ENCODE measurements at places on chromosomes 12 and 14. TPM values are rescaled to one million over a fixed set of nuclear protein-coding genes. Genes with fewer than 3 reads are reported as not detected.

Gene DACT1
- 1.5 TPM for total RNA-seq

DNA sequence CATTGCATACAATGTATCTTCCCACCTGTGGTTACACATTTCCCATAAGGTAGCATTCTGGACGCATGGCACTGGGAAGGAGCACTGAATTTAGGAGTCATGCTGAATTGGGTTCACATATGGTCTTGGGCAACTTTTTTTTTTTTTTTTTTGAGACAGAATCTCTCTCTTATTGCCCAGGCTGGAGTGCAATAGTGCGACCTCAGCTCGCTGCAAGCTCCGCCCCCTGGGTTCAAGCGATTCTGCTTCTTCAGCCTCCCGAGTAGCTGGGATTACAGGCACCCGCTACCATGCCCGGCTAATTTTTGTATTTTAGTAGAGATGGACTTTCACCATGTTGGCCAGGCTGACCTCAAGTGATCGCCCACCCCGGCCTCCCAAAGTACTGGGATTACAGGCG is 13.3 kb downstream of the DIP2B start:
- no peak for DNase-seq
- H3K4me3 ChIP-seq = no peak overlapping the region
- H3K27me3 ChIP-seq = no peaks in the 10 kb centered on the region
- peak overlapping the region; percentile 55 for H3K27ac ChIP-seq
- H3K4me1 ChIP-seq = peaks cover 37% of the 10 kb centered on the region

- no peaks in the 10 kb centered on the region for H3K27me3 ChIP-seq
- DNase-seq = no peak
- no peak overlapping the region for H3K27ac ChIP-seq
- H3K4me1 ChIP-seq = no peaks in the 10 kb centered on the region
- no peaks in the 10 kb centered on the region for H3K36me3 ChIP-seq
- no peak overlapping the region for H3K4me3 ChIP-seq
These were observed 161.5 kb downstream of the RPS29 start for GRCh38 chr14:49424436-49425331.

- peaks cover 9% of the 10 kb centered on the region for H3K36me3 ChIP-seq
- no peaks in the 10 kb centered on the region for H3K27me3 ChIP-seq
- H3K4me3 ChIP-seq = no peak overlapping the region
- no peak for DNase-seq
- peaks cover 19% of the 10 kb centered on the region for H3K4me1 ChIP-seq
These were observed 21.8 kb downstream of the PLEKHG3 start for GRCh38 chr14:64725879-64726584.

- H3K4me1 ChIP-seq = no peaks in the 10 kb centered on the region
- H3K27ac ChIP-seq = no peak overlapping the region
- DNase-seq = no peak
- no peaks in the 10 kb centered on the region for H3K27me3 ChIP-seq
- H3K36me3 ChIP-seq = no peaks in the 10 kb centered on the region
These were observed 87.4 kb upstream of the SLC38A2 start for GRCh38 chr12:46459861-46460545.

DNA sequence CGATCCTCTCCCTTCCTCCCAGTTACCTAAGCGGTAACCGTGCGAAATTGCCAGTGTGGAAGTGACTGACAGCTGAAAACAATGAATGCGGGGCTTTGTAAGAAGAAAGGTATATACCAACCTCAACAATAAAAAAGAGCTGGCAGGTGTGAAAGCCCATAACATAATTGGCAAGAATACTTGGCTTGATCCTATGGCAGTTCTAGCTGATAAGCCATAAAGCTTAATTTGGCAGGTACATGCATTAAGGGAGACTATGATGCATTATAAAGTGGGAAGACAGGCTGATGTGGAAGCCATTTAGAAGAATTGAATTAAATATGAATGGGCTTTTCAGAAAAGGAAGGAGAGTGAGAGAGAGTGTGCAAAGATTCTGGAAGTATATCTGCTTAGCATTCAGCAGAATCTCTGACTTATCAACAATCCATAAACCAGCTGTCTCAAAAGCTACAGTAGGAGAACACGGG is 71.3 kb downstream of the CRACR2A start:
- DNase-seq = no peak
- no peak overlapping the region for H3K4me3 ChIP-seq
- H3K4me1 ChIP-seq = no peaks in the 10 kb centered on the region
- no peaks in the 10 kb centered on the region for H3K36me3 ChIP-seq

DNA sequence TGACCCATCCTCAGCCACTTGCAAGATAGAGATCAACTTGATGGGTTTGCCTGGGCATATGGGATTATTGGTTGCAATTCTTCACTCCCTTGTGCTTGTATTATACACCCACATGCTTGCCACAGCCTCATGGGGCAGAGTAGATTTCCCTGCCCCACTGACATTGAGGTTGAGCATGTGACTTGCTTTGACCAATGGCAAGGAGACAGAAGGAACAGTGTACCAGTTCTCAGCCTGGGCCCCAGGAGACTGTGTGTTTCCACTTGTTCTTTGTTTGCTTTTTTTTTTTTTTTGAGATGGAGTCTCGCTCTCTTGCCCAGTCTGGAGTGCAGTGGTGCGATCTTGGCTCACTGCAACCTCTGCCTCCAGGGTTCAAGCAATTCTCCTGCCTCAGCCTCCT is 31.8 kb downstream of the CALM1 start:
- no peak for DNase-seq
- no peaks in the 10 kb centered on the region for H3K4me1 ChIP-seq
- H3K36me3 ChIP-seq = no peaks in the 10 kb centered on the region
- H3K4me3 ChIP-seq = no peak overlapping the region

DNA sequence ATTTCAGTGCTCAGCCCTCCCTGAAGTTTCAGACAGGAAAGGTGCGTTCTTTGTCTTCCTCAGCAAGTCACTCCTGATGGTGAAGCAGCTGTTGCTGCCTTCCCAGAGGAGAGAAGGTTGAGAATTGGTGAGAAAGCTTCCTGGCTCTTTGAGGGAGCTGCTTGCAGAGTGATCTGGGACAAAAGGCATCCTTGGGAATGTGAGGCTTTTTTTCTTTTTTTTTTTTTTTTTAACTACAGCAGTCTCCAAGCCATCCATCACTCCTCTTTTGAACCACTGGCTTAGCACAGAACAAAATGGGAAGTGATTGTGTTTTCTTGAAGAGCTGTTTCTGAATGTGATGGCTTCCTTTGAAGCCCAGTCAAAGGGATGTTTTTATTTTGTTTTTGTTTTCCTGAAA is 120.4 kb upstream of the LRIG3 start:
- H3K4me3 ChIP-seq = no peak overlapping the region
- no peaks in the 10 kb centered on the region for H3K4me1 ChIP-seq
- no peaks in the 10 kb centered on the region for H3K27me3 ChIP-seq
- H3K36me3 ChIP-seq = no peaks in the 10 kb centered on the region
- no peak for DNase-seq
- H3K27ac ChIP-seq = no peak overlapping the region

GRCh38 chr12:124901003-124901402 is 13.4 kb downstream of the UBC start:
- DNase-seq = no peak
- H3K27me3 ChIP-seq = no peaks in the 10 kb centered on the region

DNA sequence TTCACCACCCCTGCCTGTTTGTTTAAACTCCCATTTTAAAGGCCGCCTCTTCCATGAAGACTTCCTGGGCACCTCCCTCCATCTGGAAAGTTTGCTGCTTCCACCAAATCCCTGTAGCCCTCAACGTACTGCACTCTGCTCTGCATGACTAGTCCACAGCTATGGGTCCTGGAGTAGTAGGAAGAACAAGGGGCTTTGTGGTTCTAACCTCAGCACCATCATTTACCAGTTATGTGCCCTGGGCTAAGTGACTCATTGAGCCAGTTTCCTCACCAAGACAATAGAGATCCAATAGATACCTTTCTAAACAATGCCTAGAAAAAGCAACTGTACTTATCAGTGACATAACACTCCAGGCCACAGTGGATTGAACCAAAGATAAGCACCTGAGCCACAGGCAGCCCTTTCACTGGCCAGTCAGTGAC is 8.5 kb upstream of the LTBP2 start:
- H3K4me1 ChIP-seq = no peaks in the 10 kb centered on the region
- no peak for DNase-seq
- H3K27me3 ChIP-seq = no peaks in the 10 kb centered on the region
- no peaks in the 10 kb centered on the region for H3K36me3 ChIP-seq
- no peak overlapping the region for H3K4me3 ChIP-seq

GRCh38 chr12:103762473-103762872 is 78.6 kb downstream of the NT5DC3 start:
- H3K4me1 ChIP-seq = no peaks in the 10 kb centered on the region
- no peaks in the 10 kb centered on the region for H3K36me3 ChIP-seq
- H3K4me3 ChIP-seq = no peak overlapping the region
- DNase-seq = no peak
- no peaks in the 10 kb centered on the region for H3K27me3 ChIP-seq
- no peak overlapping the region for H3K27ac ChIP-seq

DNA sequence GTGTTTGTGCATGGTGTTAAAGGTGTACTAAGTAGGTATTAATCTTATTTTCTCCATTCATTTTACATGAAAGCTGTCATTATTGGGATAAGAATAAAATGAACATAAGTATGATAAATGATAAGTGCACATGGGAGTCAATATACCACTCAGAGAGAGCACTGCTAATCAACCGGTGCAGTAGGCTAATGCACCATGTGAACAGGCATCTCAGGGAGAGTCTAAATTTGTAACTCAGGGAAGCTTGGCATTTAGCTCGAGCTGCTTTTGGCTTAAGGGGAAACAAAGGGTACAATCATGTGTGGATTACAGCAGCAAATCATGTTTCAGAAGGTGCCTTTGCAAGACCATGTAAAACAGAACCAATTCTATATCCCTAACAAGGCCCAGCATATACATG is 127.4 kb downstream of the MGST1 start:
- no peaks in the 10 kb centered on the region for H3K4me1 ChIP-seq
- H3K27me3 ChIP-seq = no peaks in the 10 kb centered on the region
- H3K36me3 ChIP-seq = no peaks in the 10 kb centered on the region
- H3K27ac ChIP-seq = no peak overlapping the region
